ENCODE measurements at places on chromosomes 11 and 22.

DNA sequence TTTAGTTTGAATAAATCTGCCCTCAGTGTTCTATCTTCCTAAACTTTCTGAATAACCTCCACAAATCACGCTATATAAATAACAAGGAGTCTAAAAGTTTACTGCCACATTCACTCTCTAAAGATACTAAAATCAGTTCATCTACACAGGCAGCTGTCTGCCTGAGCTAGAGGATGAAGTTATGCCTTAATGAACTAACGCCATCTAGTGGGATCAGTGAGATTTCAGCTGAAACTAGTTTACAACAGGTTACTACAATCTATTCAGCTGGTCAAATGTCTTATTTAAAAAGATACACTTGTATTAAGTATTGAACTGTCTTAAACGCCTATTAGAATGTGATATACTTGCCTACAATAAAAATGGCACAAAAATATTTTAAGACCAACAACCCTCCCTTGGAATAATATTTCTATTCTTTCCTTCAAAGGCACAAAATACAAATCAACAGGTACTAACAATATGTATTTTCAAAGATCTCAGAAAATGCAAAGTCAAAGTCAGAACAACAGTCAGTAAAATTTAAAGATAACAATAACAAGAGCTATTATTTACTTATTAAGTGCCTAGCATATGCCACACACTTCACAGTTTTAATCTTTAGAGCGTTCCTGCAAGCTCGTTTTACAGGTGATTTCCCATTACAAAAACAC, 84.1 kb downstream of the LARGE2 start:
- DNase-seq: peak; percentile 5

GRCh38 chr22:37751449-37752188, 54.8 kb downstream of the TRIOBP start:
- DNase-seq: no peak

DNA sequence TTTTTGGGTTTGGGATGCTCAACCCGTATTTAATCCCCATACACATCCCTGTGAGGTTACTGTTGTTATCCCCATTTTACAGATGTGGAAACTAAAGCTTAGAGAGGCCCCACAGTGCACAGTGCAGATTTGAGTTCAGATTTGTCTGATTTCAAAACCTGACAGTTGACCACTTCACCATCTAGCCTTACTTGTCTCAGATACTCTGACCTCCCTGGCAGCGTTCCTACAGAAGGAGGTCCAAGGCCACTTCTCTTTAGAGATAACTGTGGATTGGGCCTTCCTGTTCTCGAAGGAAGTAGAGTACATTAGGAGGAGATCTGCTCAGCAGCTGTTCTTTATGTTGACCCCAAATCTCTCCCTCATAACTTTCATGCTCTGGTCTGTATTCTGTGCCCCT, 46.7 kb upstream of the CTTN start:
- DNase-seq: no peak

DNA sequence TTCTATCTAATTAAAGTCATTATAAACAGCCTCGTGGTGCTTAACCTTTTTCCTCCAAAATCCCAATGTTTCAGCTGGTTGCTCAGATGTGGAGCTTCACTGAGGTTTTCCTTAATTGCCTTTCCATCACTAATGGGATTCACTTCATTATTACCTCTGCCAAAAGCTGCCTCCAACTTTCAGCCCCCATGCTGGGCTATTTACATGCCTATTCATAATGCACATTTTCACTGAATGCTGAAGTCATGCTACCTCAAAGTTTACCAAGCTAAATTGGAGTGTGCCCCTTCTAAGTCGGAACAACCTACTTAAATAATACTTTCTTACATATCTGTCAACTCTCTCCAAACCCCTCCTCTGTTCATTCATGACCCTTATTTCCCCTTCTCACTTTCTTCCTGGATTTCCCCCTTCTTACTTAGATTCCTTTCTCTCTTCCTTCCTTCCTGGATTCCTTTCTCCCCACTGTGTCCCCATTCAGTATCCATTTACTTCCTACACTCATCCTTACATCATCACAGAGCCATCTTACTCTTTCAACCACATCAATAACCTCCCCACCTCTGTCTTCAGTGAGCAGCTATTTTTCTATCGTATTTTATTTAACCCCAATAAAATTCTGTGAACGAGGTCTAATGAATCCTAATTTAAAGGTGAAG, 887.3 kb upstream of the TENM4 start:
- DNase-seq: no peak

DNA sequence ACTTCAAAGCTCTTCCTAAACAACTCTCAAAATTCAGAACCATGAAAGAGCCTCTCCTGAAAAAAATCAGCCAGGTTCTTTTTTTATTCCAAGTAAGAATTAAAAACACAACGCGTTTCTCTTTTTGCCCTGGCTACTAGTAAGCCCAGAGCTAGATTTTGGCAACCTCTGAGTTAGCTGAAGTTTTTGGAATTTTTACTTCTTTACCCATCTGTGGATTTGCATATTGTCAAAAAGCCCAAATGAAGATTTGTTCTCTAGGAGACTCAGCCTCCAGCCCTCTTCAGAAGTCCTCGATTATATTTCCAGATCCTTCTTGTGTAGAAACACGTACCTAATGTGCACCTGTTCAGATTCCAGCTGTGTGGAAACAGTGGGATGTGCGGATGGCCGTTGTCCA, 517.9 kb downstream of the TBC1D22A start:
- DNase-seq: no peak

DNA sequence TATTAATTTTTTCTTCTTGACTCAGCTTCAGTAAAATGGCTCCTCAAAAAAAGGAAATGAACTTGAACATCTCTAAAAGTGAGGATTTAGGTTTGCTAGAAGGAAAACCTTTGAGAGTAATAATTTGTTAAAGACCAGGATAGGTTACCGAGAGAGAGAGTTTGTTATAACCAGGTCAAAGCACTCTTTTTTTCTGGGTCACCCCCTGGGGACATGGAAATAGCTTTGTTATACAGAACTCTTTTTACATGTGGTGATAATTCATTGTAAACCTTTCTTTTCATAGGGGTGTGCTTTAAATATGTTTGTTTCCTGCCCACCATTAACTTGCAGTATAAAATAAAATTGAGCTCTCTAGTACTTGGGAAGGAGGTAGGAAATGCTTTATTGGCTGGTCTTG, 47.7 kb downstream of the DNAJC24 start:
- no peak for DNase-seq

GRCh38 chr11:36306888-36307287, 10.8 kb downstream of the PRR5L start:
- DNase-seq: no peak

GRCh38 chr11:36053862-36054261, 110.0 kb downstream of the LDLRAD3 start:
- DNase-seq: no peak

- peak; percentile 79 for DNase-seq
Observed at GRCh38 chr22:37079668-37080171, 28.2 kb downstream of the KCTD17 start.

- no peak for DNase-seq
Observed at GRCh38 chr11:76075716-76076115, 130.6 kb downstream of the WNT11 start.

DNA sequence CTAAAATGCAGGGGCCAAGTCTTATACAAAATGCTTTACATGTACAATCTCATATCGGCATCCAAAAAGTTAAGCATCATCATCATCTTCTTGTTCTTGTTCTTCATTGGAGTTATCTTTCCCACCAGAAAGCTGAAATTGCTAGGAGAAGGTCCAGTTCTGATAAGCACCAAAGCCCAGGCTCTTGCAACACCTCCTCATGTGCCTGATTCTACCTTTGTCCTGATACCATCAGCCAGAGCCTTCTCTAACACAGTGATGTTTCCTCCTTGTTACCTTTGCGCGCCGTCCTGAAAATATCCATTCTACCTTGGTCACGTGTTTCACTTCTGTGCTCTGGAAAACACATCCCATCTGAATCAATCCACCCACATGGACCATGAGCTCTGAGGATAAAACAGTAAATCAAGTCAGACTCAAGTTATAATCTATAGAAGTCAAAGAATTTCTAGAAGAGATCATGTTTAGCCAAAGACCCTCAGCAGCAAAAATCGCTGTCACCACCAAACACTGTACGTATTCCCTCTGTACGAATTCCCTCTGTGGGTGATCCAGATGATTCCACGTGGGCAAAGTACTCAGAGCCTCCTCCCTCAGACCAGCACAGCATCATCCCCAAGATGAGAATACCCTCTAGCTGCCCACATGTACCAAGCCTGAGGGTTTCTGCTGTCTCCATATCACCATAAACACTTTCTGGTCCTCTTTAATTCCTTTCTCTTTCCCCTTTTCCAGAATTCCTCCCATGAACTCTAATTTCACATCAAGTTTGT, 19.0 kb downstream of the JAML start:
- DNase-seq: no peak

- no peak for DNase-seq
Observed at GRCh38 chr22:41656556-41656955, 32.1 kb downstream of the SNU13 start.

DNA sequence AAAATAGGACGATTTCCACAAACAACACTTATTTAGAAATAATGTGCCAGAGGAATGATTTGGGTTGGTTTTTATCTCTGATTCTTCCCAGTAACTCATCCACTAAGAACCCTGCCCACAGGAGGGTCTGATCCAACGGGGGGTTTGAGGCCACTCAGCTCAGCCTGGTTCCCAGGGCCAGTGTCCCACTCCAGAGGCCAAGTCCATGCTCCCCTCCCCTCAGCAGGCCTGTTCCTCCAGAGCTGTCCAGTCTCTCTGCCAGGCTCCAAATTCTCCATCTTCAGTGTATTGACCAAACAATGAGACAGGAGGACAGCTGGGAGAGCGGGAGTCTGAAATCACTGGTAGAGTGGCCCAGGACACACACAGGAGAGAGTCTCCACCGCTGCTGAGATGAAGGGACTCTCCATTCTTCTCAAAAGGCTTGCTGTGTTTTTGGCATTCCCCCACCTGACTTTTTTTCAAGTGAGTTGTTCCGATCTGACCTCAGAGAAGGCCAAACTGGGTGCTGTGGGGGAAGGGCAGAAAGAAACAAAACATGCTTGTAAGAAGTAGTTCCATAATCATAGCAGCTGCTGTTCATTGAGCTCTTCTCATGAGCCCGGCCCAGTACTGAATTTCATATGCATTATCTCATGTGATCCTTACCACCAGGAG, 17.6 kb upstream of the SCN2B start:
- DNase-seq: no peak

DNA sequence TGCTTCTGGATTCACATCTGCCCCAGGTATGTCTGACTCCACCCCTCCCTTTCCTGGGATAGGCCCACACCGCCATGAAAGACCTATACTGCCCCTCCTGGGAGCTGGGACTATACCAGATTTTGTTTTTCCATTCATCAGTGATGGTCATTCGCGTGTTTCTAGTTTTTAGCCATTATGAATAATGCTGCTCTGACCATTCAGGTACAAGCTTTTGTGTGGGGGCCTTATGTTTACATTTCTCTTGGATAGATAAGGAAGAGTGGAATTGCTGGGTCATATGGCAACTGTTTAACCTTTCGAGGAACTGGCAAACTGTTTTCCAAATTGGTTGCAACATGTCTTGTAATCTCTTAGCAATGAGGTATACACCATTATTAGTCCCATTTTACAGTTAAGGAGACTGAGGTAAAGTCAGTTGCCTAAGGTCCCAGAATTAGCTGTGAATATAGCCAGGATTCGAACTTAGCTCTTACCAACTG, 1.2 kb upstream of the TBC1D10A start:
- DNase-seq: no peak

- no peak for DNase-seq
Observed at GRCh38 chr22:21818487-21819182, 48.8 kb downstream of the MAPK1 start.

DNA sequence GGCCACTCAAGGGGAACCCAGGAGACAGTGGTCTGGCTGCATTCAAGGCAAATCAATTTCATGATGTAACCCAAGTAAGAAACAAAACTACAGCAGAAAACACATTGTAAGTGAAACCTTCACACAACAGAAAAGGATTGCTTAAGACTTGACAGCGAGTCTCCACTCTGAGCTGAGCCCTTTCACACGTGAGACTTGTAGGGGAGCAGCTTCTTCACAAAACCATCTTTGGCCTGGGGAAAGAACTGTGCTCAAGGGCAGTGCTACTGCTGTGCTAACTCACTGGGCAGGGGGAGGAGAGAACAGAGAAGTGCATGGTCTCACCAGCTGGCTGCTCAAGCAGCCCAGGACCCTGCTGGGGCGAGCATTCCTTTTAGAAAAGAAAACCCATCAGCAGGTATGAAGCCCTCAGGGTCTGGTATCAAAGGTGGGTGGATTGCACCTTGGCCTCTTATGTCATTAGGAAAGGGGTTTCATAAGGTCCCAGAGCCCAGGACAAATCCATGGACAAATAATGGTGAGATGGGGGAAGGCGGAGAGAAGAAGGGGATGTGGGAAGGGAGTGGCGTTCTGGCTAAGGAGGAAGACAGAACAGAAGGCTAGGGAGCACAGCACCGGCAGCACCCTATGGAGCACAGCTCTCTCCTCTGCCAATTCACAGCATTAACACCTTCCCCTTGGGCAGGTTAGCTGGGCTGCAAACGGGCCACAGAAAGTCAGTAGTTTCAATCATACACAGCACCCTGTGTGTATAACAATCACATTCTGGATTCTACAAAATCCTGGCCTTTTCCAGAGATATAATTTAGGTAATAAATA, 20.6 kb upstream of the RAPSN start:
- DNase-seq: no peak

DNA sequence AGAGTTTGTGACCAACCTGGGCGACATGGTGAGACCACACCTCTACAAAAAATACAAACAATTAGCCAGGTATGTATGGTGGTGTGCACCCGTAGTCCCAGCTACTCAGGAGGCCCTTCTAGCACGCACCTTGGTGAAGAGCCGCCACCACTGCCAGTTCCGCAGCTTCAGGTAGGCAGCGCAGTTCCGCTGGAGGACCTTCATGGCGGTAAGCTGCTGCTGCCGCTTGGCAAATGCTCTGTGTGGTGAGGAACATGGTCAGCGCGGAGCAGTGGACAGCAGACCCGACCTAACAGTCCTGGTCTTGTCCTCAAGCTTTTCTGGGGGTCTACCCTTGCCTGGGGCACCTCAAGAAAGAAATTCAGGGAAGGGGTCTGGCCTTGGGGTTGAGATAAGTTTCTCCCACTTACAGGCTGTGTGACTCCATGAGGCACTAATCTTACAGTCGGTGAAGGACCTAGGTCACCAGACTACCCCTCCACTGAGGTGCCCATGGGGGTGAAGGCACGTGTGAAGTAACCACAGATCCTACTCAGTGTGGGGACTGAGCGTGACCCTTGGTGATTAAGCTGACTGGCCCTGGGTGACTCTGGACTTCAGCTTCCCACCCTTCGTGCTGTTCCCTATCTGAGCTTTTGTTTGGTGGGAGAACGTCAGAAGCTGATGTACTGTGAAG, 49.6 kb downstream of the APOL1 start:
- DNase-seq: no peak

- DNase-seq: no peak
Observed at GRCh38 chr11:95832763-95833162, 42.5 kb downstream of the CEP57 start.

- DNase-seq: no peak
Observed at GRCh38 chr22:49119551-49119952, 708.1 kb downstream of the BRD1 start.

DNA sequence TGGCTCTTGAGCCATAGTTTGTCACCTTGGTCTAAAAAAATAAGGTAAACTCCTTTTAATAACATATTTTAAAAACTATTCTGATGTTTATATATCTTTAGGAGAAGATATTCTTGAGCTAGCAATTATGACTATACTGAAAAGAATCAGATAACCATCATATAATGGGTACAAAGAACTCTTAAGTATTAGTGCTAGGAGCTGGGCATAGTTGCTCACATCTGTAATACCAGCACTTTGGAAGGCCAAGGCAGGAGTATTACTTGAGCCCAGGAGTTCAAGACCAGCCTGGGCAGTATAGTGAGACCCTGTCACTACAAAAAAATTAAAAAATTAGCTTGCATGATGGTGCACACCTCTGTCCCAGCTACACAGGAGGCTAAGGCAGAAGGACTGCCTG, 54.0 kb upstream of the B3GNT6 start:
- no peak for DNase-seq
